ENCODE measurements at places on chromosomes 13 and 19.

- no peak for DNase-seq
These were observed 186.6 kb upstream of the SLITRK6 start for GRCh38 chr13:85985797-85986196.

GRCh38 chr19:52535771-52536447 is 8.4 kb downstream of the ZNF808 start:
- no peak for DNase-seq

GRCh38 chr13:87810920-87811344 is 139.8 kb downstream of the SLITRK5 start:
- no peak for DNase-seq

GRCh38 chr13:60427285-60427684 is 30.3 kb downstream of the TDRD3 start:
- no peak for DNase-seq

GRCh38 chr13:106762708-106763107 is 194.8 kb upstream of the ARGLU1 start:
- DNase-seq = no peak

All from NCI-H1930 (cell line).